NCI-H2081 (cell line): ENCODE measurements at places on chromosomes 11 and 22.

GRCh38 chr11:111598148-111598547 lies 4.1 kb upstream of the SIK2 start:
- DNase-seq = no peak

GRCh38 chr11:34680918-34681586 lies 60.2 kb downstream of the EHF start:
- peak; percentile 28 for DNase-seq

- DNase-seq = no peak
Observed at GRCh38 chr11:104365676-104366075, 201.7 kb upstream of the PDGFD start.

- no peak for DNase-seq
Observed at GRCh38 chr11:123221096-123221561, 26.1 kb upstream of the CLMP start.

- no peak for DNase-seq
Observed at GRCh38 chr22:36192542-36192941, 9.1 kb downstream of the APOL4 start.
